Brain microvascular endothelial cell (primary cell): ENCODE measurements at places on chromosomes 13 and 19.
A peak's percentile ranks its signal among the peaks of the same experiment; 100 is the strongest.

DNA sequence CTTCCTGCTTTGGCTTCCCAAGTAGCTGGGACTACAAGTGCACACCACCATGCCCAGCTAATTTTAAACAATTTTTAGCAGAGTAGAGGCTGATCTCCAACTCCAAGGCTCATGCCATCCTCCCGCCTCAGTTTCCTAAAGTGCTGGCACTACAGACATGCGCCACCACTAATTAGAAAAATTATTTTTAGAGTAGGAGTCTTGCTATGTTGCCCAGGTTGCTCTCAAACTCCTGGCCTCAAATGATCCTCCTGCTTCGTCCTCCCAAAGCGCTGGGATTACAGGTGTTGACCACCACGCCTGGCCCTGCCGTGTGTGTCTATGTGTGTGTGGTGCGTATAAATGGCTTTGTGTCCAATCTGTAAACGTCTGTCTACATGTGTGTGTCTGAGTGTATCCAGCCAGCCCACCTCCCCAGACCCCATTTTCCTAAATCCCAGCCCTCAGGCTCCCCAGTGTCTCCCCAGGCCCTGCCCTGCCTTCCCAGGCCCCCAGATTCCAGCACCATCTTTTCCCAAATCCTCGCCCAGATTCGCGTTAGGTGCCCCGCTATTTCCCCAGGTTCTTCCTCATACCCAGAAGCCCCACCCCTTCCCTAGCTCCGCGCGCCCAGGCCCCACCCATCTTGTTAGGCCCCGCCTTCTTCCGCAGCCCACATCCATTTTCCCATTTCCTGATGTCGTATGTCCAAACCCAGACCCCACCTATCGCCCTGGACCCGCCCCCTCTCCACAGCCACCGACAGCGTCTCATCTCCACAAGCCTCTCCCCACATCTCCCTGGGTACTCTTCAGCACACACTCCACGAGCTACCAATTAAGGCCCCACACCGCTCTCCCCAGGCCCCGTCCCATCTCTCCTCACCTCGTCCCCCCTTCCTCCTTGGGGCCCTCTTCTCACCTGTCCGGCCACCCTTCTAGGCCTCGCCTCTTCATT is 24.9 kb downstream of the SLC8A2 start:
- no peak for DNase-seq

DNA sequence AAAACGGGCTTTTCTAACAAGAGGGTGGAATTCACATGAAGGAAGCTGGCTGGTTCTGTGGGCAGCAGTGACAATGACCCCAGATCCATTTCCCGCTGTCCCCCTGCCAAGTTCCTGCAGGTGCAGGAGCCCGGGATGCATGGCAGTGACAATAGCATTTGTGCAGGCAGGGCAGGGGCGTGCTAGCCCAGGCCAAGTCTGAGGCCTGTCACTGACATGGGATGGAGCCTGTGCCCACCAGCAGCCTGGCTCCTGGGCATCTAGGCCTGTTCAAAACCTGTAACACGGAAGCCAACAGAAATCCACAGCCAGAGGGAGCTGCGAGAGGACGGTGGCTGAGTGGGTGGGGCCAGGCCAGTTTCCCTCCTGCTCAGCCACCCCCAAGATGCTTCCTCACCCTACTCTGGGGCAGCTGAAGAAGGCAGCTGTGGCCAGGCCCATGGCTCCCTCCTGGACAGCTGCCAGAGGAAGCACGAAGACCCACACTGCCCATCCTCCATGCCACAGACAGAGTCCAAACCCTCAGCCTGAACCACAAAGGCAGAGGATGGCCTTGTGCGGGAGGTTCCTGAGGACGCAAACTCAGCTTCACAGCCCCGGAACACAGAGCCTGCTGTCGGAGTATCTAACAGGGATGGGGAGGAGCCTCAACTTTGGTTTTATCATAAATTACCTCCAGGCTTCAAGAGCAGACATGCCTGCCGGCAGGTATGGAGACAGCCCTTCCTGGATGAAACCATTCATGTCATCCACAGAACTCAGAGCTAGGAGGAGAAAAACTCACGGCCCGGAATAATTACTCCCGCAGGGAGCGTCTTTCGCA is 74.0 kb downstream of the CEBPG start:
- DNase-seq, result no peak

DNA sequence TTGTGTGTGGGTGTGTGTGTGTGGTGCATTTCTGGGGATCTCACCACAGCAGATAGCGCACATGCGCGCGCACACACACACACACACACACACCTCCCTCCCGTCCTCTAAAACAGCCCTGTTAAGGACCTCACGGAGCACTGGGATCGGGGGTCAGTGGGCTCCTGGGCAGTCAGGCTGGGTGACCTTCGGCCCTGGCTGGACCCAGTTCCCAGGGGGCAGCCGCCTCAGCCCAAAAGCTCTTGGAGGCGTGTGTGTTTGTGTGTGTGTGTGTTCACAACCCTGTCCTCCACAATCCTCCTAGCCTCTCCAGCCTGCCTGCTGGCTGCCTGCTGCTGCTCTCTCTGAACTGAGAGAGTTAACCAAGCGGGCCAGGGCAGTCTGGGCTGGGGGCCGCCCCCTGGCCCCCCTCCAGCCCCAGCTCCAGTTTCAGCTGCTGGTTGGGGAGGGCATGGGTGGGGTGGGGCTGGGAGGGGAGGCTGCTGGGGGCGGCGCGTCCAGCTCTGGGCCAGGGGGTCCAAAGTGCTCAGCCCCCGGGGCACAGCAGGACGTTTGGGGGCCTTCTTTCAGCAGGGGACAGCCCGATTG is at the start of gene FXYD1:
TSS of gene FXYD1 (plus strand) at position 520 of the 588 bp plus-strand sequence. CDS start 1,256 bp downstream, outside the sequence.
- no peak for DNase-seq

GRCh38 chr19:41402010-41402409 is 4.4 kb downstream of the BCKDHA start:
- DNase-seq, result no peak

DNA sequence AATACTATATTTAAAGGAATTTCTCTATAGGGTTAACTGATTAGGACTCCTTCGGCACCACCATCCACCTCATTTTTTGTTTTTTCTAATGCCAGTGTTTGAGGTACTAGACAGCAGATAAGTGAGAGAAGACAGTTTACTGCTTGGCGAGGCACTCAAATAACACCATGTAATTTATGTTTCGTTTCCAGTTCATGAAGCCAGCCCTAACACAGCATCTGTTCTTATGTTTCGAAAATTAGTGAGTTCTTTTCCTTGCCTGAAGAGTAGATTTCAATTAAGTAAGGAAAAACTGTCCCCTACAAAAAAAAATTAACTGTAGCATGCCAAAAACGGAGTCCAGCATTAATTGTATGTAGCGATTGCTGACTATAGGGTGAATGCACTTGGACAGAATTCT is 409.1 kb downstream of the TBC1D4 start:
- no peak for DNase-seq

- DNase-seq, result no peak
These were observed 246.4 kb downstream of the GPC5 start for GRCh38 chr13:91644806-91645205.

DNA sequence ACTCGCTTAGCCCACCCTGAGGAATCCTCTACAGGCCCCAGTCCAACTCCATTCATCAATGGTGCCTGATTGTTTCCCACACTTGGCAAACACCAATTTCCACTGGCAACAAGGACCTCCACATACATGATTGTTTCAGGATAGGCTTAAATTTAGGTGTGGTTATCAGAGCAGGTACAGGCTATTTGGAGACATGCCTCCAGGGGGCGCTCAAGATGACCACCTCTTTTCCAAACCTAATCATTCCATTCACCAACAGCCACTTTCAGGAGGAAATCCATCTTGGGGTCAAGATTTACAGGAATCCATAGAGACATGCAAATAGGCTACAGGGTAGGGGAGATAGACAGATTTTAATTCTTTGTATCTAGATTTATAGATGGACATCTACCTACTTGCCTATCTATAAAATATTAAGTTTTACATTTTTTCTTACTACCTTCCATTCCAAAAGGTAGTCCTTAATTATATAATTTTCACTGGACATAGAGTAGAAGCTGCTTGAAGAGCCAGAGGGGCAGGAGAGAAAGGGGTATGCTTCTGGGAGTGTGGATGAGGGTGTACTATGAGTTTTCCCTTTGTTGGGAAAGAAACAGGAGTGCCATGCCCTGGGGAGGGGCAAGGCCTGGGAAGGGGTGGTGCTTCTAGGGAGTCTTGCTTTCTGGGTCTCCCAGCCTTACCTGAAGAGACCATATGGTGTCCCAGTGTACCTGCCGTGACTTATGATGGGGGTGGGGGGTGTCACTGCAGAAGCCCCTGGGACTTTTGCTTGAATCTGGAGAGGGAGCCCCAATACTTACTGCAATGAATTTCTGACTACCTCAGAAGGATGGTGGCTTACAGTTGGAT is 14.1 kb upstream of the PCDH8 start:
- no peak for DNase-seq

GRCh38 chr13:23433171-23434153 is at the start of gene SACS:
Gene SACS, minus strand, starts transcription at chr13:23433702. Its CDS starts 22,463 bp downstream, at chr13:23411239.
- DNase-seq, result peak; percentile 55

DNA sequence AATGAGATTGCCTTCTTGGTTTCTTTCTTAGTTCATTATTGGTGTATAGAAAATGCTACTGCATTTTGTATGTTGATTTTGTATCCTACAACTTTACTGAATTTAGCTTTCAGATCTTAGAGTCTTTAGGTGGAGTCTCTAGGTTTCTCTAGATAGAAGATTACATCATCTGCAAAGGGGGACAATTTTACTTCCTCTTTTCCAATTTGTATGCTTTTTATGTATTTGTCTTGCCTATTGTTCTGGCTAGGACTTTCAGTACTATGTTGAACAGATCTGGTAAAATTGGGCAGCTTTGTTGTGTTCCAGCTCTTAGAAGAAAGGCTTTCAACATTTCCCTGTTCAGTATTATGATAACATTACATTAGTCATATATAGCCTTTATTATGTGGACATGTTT is 101.0 kb upstream of the SPRY2 start:
- no peak for DNase-seq

DNA sequence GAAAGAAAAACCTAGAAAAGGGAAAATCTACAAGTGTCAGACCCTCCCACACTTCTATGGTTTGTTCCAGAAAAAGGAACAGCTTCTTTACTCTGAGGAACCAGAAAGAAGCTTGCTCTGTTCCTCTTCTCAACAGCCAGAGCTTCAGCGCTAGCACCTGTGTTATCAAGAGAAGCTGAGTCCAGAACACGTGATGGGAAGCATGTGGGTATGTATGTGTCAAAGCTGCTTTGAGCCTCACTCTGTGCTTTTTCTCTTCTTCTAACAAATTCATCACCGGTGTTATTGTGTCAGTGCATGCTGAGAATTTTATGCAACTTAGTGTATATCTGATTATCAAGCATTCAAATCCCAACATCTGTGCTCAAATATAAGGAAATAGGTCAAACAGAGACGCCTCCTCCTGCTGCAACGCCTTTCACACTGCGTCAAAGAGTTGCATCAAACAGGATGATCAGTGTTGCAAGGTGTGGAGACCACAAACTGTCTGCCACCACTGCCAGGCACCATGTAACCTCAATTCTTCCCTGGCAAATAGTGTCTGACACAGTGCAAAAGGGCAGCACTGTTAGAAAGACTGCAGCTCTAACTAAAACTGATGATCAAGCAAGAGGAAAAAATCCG is 83.9 kb downstream of the LRRC63 start:
- DNase-seq, result no peak

DNA sequence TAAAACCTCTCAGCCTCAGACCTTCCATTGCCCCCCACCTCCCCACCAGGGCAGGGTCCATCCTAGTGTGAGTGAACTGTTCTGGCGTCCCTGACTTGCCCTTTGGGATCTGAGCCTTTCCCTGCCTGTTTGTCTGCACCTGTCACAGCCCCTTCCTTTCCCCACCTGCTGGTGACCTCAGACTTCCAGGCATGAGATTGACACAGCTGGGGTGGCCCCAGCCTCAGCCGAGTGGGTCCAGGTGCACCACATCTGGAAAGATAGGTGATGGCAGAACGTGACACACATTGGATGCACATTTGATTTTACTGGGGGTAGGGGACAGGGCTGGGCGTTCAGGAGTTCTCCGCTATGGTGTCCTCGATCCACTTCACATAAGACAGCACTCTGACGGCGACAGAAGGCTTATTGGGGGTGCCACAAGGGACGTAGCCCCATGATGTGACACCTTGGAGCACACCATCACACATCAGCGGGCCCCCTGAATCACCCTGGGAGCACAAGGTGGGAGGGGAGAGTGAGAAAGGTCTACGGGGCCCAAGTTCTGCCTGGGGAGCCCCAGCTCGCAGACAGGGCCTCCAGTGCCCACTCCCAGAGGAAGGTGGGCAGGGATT is 4.6 kb downstream of the KLK1 start:
- DNase-seq, result no peak

DNA sequence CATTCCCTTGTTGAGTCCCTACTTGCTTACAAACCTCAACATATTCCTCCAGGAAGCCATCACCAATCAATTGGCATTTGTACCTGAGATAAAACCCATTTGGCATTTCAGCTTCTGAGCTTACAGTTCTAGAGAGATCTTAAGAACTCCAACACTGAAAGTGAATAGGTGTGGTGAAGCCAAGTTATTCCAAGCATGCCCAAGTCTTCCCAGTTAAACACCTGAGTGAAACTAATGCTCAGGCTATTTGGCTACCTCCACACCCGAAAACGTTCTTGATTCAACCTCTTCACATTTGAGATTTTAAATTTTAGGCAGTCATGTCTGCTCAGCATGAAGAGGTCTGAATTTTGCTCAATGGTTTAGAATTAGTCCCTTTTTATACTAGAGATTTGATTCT is 2.5 kb upstream of the SCEL start:
- DNase-seq, result no peak

DNA sequence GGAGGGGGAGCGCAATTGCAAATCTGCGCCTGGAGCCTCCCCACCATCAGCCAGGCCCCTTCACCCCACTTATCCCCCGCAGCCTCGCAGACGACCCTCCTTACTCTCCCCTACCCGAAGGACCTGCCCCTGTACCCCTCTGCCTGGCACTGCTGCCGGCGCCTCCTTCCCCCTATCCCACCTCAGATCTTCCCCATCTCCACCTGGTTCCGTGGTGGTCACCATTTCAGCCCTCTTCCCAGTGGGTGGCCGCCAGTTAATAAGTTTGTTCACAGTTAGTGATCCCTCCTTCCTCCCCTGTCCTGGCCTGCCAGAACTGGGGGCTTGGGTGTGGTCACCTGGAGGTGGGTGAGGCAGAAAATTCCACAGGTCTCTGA is 397 bp downstream of the SLC44A2 start:
- DNase-seq, result no peak

DNA sequence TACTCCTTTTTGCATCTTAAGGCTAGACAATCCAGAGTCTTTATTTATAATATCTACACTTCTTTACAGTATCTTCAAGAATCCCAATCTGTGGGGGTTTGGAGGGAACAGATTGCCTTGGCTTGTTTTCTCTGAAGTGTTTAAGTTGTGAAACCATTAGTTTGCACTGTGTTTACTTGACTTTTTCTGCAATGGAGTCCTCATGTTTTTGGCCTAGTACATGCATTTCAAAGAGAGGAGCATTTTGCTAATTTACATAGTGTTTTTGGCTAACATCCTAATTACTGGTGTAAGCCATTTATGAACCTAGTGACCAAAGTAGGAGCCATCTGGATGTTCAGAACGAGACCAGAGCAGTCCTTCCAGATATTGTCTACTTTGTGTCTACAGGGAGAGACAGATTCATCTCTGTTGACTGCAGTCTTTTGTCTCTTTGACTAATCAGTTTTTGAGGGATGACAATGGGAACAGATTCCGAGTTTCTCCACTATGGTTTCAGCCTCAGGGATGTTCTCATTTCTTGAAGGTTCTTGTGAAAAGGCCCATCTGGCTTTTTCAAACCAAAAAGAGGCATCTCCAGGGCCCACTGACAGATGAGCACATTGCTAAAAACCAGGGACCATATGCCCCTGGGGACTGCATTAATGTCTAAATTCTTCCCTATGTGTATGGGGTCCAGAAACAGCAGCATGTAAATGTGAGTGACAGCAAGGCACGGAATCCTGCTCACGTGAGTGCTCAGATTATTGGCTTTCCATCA is 53.4 kb downstream of the ING1 start:
- DNase-seq, result no peak

GRCh38 chr13:29556742-29557141 is 38.7 kb downstream of the SLC7A1 start:
- no peak for DNase-seq
